Gastroesophageal sphincter (tissue), 4 donors: ENCODE measurements at places on chromosomes 12 and 14.

DNA sequence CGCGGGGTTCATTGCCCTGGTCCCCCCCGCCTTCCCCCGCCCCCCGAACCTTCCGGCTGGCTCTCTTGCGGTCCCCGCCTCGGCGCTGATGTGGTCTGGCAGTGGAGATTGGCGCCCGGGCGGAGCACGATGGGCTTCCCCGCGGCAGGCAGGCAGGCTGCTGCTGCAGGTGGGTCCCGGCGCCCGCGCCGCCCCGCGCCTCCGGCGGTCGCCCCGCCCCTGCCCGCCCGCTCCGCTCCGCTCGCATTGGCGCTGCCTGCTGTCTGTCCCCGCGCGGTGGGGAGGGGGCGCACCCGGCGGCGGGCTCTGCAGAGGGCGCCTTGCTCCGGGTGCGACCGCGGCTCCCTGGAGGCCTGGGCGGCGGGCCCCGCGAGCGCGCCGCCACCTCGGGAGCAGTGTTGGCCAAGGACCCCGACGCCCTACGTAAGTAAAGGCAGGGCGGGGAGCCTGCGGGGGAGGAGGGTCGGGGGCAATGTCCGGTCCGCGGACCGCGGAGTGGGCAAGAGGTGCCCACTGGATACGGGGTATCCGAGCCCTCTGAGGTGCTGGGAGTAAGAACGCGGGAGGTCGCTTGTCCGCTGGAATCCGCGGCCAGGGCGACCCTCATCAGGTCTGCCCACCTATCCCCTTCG, at the start of gene AKAP5:
Gene AKAP5 (plus strand): TSS at position 309 of the 632 bp plus-strand sequence. CDS start 2,896 bp downstream, outside the sequence.
- ATAC-seq: peak; percentile 86

GRCh38 chr12:62637679-62638078, 171.1 kb downstream of the MON2 start:
- no peak for ATAC-seq

DNA sequence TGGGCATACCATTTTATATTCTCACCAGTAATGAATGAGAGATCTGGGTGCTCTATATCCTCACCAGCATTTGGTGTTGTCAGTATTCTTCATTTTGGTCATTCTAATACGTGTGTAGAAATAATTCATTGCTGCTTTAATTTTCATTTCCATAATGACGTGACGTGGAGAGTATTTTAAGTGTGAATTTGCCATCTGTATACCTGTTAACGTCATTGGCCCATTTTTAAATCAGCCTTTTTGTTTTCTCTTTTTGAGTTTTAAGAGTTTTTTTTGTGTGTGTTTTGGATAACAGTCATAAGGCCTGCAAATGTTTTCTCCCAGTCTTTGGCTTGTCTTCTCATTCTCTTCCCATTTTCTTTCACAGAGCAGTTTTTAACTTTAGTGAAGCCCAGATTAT, 74.4 kb upstream of the SYT1 start:
- ATAC-seq: no peak

GRCh38 chr12:124230117-124230757, 64.7 kb upstream of the RFLNA start:
- no peak for ATAC-seq

GRCh38 chr12:86376052-86376451, 119.9 kb upstream of the MGAT4C start:
- ATAC-seq: no peak

DNA sequence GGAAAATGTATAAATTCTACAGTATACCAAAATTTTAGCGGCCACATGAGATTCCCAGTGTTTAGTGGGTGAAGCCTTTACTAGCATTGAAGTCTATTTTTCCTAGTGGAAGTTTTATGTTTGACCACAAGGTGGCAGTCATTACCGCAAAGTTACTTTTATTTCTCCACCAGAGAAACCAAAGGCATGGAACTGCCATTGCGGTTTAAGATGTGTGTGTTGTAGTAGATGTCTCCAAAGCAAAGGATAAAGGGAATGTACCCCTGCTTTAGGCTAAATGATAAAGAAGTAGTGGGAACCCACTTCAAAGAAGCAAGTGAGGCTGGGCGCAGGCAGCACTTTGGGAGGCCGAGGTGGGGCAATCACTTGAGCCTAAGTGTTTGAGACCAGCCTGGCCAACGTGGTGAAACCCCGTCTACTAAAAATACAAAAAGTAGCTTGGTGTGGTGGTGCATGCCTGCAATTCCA, 140.5 kb downstream of the PRKCH start:
- ATAC-seq: peak; percentile 54

DNA sequence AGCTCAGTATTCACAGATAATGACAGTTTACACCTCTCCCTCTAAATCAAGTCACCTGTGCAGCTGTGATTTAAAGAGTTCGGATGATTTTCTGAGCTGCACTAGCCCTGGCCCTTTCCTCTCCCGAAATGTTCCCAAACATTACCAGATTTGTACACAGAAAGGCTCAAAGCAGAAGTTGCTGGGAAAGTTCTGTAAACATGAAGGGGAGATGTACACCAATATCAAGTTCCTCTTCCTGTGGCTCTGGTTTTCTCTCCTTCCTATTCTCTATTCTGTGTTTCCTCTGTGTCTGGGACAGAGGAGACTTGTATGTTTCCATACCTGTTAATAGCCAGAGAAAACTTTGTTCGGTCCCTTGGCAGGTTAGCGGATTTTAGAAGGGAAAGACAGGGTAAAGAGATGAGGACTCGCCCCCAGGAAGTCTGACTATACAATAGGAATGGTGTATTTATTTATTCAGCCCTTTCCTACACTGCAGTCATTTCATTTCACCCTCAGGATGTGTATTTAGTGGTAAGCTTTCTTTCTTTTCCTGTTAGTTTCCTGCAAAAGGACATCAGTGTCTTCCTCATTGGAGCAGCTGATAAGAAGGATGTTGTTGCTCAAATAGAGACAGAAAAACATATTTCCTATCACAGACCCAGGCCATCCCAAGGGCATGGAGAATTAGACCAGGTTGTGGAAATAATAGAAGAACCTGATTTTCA, 7.6 kb upstream of the NUMB start:
- no peak for ATAC-seq

GRCh38 chr14:93100570-93100969, 15.2 kb downstream of the ITPK1 start:
- no peak for ATAC-seq

GRCh38 chr12:117552971-117553370, 191.5 kb upstream of the NOS1 start:
- no peak for ATAC-seq

DNA sequence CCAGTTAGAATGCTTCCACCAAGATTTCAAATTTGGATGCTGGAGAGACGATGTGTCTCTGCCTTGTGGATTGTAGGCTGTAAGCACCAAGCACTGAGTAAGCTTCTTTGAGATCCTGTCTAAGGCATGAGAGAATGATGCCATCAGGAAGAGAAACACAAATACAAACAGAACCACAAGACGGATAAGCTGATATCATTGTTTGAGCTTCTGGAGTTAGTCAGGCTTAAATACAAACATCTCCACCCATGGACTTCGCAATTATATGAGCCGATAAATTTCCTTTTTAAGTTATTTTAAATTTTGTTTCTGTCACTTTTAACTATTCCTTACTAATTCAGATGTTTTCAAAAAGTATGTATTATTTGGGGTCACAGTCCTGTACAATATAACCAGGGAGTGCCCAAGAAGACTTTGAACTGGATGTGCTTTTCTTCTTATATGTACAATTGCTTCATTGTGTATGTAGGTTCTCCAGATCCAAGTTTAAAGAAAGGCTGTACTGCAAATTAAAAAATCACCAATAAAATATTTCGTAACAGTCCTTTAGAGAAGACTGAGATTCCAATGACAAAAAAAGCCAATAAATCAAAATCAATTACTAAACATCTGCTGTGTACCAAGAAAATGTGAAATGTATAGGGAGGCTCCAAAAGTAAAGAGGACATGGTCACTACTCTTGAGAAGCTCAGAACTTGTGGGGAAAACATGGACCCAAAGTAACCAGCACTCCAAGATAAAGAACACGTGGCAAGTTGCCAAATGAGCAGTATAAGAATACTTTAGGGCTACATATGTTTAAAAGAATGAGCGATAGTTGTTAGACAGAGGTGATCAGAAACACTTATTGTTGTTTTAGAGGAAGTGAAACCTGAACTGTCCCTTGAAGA, 274.1 kb downstream of the ADAMTS20 start:
- no peak for ATAC-seq

- ATAC-seq: no peak
Measured at GRCh38 chr14:34920339-34920738, 45.2 kb upstream of the BAZ1A start.

- ATAC-seq: peak; percentile 58
Measured at GRCh38 chr14:99564256-99564925, 39.6 kb downstream of the CCDC85C start.
